ENCODE measurements at places on chromosomes 3 and 15.

DNA sequence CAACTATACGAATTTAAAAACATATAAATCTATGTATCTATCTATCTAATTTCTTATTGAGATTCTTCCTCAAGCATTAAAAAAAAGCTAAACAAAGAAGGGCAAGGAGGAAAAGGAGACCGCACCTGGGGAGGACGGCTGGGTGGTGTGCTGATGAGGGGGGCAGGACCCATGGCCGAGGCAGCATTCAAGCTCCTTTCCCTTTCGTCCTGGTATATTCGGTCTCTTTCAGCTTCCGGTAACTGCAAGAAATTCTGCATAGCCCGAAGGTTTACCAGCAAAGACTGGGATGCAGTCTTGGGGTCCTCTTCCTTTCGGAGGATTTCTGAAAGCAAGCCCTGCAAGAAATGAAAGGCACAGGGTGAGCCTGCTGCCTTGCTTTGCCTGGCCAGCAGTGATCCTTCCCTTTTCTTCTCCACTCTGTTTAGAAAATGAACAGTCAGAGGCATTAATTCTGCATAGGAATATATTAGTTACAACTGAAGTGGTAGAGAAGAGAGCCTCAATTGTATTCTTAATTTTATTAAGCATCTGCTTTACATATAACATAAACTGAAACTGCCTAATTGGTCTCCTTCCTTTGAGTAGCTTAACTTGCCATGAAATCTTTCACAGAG is 38.8 kb downstream of the SATB1 start:
- no peak for DNase-seq

GRCh38 chr3:152196782-152197181 is 71.9 kb upstream of the MBNL1 start:
- DNase-seq: no peak

GRCh38 chr3:61035573-61035972 is 215.7 kb downstream of the FHIT start:
- no peak for DNase-seq

GRCh38 chr15:58545307-58546065 is 113.7 kb downstream of the LIPC start:
- peak; percentile 32 for DNase-seq

- DNase-seq: no peak
These were observed 1.1 kb downstream of the ZBTB47 start for GRCh38 chr3:42654331-42655201.

GRCh38 chr15:62477929-62478328 is 312.8 kb upstream of the C2CD4B start:
- DNase-seq: no peak
